ENCODE measurements at places on chromosomes 11 and 22.
A peak's percentile ranks its signal among the peaks of the same experiment; 100 is the strongest.

GRCh38 chr11:78192223-78192719 is 3.6 kb downstream of the USP35 start:
- DNase-seq: peak; percentile 31

- no peak for DNase-seq
Observed at GRCh38 chr11:34238966-34239365, 118.8 kb downstream of the ABTB2 start.

DNA sequence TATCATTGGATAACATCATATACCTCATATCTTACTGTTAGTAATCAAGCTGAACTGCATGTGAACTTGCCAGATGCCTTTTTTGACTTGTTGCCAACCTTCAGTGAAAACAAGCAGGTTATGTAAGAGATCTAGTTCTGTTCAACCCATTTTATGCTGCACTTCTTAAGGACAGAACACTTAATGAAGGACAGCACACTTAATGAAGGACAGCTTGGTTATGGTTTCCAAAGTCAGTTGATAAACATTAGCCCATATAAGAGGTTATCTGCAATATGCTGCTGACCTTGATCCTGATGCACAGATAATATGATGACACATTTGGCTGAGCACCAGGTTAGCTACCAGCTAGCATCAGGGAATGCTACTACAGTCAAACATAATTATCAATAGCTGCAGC is 358.7 kb upstream of the PDGFD start:
- no peak for DNase-seq

GRCh38 chr11:78583889-78584288 is 9.2 kb upstream of the NARS2 start:
- DNase-seq: no peak

DNA sequence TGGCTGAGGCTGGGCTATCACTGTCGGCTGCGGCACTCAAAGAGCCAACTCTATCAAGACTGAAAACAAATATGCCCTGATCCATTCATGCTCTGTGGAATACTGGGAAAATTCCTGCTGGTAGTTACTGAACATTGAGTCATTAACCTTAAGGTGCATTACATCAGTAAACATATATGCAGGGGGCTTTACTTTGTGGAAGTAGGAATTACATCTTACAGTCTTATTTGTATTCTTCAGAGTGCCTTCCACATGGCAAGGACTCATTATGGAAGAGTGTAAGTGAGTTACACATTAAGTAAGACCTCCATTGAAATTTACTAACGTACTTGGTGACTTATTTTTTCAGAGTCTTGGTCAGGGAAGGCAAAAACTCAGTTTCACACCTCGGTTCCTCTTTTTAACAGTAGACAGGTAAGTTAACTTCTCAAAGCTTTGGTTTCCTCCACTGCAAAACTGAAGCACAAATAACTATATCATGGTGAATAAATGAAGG is 4.5 kb downstream of the OR5B21 start:
- no peak for DNase-seq

DNA sequence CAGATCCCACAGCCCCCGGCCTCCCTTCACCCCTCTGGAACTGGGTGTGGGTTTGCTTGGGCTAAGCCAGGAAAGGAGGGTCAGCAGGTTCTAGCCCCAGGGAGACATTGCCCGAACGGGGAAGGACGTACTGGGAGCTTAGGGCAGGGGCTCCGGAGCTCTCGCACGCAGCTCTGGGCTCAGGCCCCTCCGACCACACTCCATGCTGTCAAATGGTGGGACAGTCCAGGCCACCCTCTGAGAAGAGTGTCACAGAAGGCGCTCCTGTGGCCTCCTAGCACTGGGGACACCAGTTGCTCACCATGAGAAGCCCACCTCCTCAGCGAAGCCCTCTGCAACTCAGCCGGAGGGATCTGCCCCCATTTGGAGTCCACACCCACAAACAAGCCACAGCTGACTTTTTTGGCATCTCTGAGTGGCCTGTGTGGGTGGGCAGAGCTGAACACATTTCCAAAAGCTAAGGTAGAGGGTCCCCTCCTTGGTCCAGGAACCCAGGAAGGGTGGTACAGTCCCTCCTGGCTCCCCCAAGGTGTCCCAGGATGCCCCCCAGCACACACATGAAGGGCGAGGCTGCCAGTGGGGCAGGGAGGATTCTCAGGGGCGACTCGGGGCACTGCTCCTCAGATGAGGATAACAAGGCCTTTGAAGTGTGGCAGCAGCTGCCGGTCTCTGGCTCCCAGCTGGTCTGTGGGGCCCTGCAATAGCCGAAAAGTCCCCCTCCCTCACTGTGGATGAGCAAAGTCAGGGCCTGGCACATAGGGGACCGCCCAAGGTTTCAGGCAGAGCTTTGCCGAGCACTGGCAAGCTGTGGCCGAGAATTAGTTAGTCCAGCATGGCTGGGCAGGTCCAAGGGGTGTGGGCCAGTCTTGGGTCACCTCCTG is 13.0 kb upstream of the TEF start:
- peak; percentile 33 for DNase-seq

DNA sequence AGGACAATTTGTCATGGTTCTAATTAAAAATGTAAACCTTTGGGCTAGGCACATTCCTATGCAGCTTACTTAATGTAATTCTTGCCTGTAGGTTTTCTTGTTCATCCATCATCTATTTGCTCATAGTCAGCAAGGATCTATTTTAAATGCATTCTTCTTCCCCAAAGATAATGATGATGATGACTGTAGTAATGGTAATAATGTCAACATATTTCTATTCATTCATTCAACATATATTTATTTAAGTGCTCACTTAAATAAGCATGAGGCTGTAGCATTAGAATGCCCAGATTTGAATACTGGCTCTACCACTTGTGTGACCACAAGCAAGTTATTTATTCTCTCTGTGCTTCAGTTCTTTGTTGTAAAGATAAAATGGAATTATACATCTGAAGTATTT is 169.6 kb upstream of the SYN3 start:
- no peak for DNase-seq

DNA sequence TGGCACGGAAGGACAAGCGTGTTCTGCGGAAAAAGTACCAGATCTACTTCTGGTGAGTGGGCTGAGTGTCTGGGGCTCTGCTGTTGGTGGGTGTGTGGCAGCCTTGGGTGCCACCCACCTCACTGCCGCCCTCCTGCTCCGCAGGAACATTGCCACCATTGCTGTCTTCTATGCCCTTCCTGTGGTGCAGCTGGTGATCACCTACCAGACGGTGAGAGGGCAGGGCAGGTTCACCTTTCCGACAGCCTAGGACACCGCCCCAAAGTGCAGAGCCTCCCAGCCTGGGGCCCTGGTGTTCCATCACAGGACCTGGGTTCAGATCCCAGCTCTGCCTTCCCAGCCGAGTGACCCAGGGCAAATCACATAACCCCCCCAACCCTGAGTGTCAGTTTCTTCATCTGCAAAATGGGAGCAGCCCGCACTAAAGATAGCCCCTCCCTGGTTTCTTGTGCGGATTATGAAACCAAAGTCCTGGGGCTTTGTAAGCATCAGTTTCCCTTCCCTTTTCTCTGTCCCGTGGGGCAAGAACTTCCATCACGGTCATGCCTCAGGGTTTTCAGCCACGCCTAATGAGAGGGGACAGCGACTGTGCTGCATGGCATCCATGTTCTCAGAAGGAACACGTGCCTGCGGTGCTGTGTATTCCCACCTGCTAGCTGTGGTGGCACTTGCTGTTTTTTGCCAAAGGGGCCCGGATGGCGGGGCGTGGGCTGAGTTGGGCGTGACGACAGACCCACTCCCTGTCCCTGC is 9.8 kb upstream of the TAGLN start:
- no peak for DNase-seq

- DNase-seq: no peak
Observed at GRCh38 chr11:134015556-134015955, 53.3 kb upstream of the JAM3 start.

GRCh38 chr11:83639995-83640758 is 354.0 kb upstream of the CCDC90B start:
- no peak for DNase-seq

DNA sequence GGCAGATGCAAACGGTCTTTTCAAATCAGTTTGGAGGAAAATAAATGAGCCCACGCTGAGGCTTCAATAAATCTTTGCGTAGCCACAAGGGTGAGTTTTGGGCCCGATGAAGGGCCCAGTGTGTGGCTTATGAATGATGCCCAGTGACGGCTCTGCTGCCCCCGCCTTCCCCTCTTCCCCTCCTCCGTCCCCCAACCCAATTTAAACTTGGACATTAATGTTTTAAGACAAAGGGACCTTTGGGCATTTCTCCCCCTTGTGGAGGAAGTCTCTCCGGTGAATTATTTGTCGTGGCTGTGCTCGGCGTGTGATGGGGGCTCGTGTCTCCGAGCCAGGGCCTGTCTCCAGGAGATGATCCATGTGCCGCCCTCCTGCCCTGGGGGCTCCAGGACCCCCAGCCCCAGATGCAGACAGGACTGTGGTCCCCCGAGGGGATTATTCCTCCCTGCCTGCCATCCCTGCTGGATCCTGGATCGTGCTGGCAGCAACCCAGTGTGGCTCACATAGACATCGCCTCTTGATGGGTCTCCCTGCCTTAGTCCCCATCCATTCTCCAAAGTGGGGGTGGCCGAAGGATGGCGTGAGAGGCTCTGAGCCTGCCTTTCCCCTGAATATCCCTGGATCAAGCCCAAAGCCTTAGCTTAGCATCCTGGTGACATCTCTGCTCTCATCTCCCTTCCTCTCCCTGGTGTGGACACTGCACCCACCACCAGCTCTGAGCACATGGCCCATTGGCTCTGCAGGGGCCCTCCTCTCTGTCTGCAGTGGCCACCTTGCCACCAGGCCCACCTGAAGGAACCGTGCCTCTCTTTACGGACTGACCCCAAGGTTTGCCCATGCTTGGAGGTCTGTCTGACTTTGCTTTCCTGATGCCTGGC is 56.4 kb downstream of the SMIM38 start:
- no peak for DNase-seq

Data from SHP77 (cell line).